DND-41 (cell line): ENCODE measurements at places on chromosomes 1 and 21.

DNA sequence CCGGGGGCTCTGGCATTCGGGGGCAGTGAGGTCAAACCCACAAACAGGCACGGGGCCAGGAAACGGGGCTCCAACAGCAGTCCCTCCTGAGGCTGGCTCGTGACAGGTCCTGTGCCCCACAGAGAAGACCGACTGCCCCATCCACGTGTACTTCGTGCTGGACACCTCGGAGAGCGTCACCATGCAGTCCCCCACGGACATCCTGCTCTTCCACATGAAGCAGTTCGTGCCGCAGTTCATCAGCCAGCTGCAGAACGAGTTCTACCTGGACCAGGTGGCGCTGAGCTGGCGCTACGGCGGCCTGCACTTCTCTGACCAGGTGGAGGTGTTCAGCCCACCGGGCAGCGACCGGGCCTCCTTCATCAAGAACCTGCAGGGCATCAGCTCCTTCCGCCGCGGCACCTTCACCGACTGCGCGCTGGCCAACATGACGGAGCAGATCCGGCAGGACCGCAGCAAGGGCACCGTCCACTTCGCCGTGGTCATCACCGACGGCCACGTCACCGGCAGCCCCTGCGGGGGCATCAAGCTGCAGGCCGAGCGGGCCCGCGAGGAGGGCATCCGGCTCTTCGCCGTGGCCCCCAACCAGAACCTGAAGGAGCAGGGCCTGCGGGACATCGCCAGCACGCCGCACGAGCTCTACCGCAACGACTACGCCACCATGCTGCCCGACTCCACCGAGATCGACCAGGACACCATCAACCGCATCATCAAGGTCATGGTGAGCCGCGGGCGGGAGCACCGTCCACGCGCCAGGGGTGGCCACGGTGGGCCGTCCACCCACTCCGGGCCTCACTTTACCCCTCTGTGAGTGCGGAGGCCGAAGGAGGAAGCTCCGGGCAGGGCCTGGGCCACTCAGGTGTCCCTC is 14.2 kb downstream of the COL6A2 start:
- DNase-seq: no peak
- H3K27ac ChIP-seq: no peak overlapping the region
- H3K4me1 ChIP-seq: no peaks in the 10 kb centered on the region

GRCh38 chr1:1206966-1207531 is 657 bp upstream of the TNFRSF18 start:
- no peak for DNase-seq
- no peak overlapping the region for H3K4me3 ChIP-seq
- peaks cover 4% of the 10 kb centered on the region for H3K27me3 ChIP-seq
- H3K36me3 ChIP-seq: no peaks in the 10 kb centered on the region

GRCh38 chr1:243471026-243471685 is 215.3 kb downstream of the SDCCAG8 start:
- no peak overlapping the region for H3K27ac ChIP-seq
- H3K4me3 ChIP-seq: no peak overlapping the region
- H3K27me3 ChIP-seq: no peaks in the 10 kb centered on the region
- no peak for DNase-seq
- no peaks in the 10 kb centered on the region; the same call in 1 of the 2 replicates for H3K36me3 ChIP-seq
- H3K4me1 ChIP-seq: peaks cover 15% of the 10 kb centered on the region

DNA sequence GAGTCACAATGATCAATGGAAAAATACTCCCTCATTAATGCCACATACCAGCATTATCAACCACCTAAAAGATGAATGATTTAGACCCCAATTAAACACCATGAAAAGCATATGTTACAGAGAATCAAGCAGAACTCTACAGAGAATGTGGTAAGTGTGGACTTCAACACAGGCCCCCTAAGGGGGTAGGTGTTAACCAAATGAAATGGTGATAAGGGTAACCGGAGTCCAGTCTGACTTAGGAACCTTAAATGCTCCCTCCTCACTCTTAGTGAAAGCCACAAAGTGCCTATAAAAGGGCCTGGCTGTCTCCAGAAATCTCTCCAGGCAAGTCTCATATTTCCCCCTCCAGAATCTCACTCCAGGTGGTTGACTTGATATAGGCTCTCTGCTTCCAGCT is 149.2 kb upstream of the FOXD3 start:
- H3K4me1 ChIP-seq: no peaks in the 10 kb centered on the region
- no peaks in the 10 kb centered on the region for H3K36me3 ChIP-seq
- no peaks in the 10 kb centered on the region for H3K27me3 ChIP-seq
- no peak overlapping the region for H3K27ac ChIP-seq

- H3K4me1 ChIP-seq: peaks cover 42% of the 10 kb centered on the region
- H3K4me3 ChIP-seq: no peak overlapping the region
These were observed 71.8 kb downstream of the NTPCR start for GRCh38 chr1:233022246-233022645.

- H3K36me3 ChIP-seq: no peaks in the 10 kb centered on the region
- no peaks in the 10 kb centered on the region for H3K27me3 ChIP-seq
- H3K4me3 ChIP-seq: no peak overlapping the region
- DNase-seq: no peak
- H3K4me1 ChIP-seq: no peaks in the 10 kb centered on the region
These were observed 387.6 kb downstream of the CAMTA1 start for GRCh38 chr1:7172804-7173203.

DNA sequence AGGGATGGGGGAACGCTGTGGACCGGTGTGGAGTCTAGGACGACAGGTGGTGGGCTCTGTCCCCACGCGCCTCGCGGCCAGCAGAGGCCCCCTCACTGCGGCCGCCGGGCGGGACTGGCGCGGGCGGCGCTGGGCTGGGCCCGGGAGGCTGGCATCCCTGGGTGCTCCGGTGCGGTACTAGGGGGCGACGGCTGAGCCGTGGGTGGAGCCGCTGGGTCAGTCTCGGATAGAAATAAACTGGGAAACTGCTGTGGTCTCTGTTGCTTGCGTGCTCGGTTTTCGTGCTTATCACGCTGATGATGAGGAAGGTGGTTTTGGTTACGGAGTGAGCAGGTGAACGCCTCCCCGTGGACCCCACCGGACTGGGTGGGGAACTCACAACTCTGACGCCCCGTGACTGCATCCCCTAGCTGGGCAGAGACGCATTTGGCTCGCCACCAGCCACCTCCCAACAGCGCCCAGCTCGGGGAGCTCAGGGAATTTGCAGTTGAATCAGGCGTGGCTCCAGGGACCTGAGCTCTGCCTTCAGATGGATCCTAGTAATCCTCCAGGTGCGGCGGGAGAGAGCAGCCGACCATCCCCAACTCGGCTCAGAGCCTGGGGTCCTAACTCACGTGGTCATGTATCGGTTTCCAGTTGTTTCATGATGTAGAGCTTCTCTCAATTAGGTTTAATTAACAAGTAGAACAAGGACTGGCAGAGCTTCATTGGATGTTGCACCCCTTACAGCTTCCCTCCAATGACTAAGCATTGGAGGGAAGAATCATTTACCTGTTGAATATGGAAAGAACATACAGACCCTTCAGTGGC is 32.1 kb downstream of the HSD17B7 start:
- H3K27ac ChIP-seq: no peak overlapping the region
- no peak overlapping the region for H3K4me3 ChIP-seq
- H3K27me3 ChIP-seq: no peaks in the 10 kb centered on the region
- no peaks in the 10 kb centered on the region for H3K4me1 ChIP-seq
- no peak for DNase-seq
- H3K36me3 ChIP-seq: no peaks in the 10 kb centered on the region

DNA sequence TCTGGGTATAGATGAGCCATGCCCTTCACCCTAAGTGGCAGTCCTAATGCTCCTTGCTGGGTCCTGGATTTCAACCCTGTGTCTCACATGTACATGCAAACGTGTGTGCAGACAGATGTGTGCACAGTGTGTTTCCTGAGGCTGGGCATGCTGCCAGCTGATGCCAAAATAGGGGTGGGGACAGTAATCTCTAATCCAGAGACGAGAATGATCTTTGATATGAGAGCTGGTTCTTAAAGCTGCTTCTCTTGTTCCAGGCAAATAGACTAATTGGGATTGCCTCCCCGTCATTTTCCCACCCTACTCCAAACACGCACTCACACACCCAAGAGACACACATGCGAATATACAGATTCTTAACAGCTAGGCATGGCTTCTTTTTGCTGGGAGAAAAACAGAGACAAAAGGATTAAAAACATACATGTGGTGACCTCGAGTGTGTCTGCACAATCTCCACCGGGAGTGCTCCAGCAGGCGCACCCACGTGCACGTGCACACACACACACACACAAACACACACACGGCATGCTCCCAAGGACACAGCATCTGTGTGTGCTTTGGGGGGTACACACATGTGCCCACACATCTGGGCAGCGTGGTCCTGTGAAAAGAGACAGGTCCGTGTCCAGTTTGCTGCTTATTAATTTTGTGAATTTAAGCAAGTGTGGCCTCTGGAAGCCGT is 102.1 kb upstream of the ZBTB40 start:
- H3K36me3 ChIP-seq: no peaks in the 10 kb centered on the region
- no peak for DNase-seq
- no peaks in the 10 kb centered on the region for H3K4me1 ChIP-seq
- H3K27ac ChIP-seq: no peak overlapping the region

DNA sequence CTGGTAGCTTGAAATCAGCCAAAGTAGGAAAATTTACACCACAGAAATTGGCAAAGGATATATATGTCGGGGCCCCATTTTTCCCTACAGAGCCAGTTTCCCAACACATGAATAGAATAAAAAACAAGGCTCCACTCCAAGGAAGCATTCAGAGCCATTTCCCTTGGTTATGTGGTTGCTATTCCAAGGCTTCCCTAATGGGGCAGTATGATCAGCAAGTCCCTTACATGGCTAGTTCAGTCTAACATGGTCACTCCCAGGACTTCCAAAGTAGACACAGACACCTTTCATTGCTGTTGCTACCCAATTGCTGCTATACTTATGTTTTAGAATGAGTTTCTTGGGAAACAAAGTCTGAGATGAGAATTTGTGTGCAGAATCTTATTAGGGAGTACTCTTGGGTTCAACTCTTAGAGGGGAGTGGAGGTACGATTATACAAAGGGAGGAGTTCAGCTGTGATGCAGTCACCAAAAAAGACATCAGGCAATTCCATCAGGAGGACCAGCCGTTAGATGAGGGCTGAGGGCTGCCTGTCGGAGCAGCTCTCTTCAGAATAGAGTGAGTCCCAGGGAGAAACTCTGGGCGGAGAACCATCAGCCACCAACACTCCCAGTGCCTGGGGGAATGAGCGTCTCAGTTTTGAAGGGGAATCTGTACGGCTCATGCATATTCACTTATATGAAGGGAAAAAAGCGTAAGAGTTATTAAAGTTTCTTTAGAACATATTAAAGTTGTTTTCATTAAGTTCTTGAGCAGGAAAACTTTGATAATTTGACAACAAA is 92.9 kb downstream of the C21orf91 start:
- DNase-seq: no peak
- H3K4me1 ChIP-seq: no peaks in the 10 kb centered on the region
- no peak overlapping the region for H3K27ac ChIP-seq
- H3K4me3 ChIP-seq: no peak overlapping the region

DNA sequence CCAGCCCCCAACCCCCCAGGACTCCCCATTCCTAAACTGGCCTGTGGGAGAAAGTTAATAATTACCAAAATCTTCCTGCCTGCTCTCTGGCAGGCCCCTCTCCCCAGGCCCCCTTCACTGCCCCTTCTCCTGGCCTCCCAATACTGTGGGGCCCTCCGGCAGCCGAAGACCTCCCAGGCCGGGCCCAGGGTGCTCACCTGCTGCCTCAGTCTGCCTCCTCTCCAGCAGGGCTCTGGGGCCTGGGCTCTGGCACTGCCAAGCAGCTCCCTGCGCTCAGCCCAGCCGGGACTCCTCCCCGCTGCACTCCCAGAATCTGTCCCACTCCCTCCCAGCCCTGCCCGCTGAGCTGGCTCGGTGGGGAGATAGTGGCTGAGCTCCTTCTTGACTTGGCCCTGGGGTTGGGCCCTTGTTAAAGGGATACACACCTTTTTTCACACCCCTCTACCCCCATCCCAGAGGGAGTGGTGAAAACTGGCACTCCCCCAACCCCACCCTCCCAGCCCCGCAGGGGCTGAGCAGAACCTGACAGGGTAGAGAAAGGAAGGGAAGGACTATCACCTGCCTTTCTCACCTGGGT is at the start of gene S100A16:
Gene S100A16, minus strand, starts transcription at position 383 of the 577 bp plus-strand sequence. CDS start 4,986 bp downstream, outside the sequence.
- H3K27me3 ChIP-seq: no peaks in the 10 kb centered on the region
- H3K4me1 ChIP-seq: no peaks in the 10 kb centered on the region
- no peak for DNase-seq
- no peak within 1 kb of the TSS for H3K27ac ChIP-seq
- no peaks in the 10 kb centered on the region for H3K36me3 ChIP-seq

- H3K27ac ChIP-seq: no peak overlapping the region
- no peaks in the 10 kb centered on the region for H3K36me3 ChIP-seq
- H3K4me1 ChIP-seq: no peaks in the 10 kb centered on the region
- no peak overlapping the region for H3K4me3 ChIP-seq
- no peak for DNase-seq
These were observed 38.3 kb downstream of the YY1AP1 start for GRCh38 chr1:155650231-155650757.

DNA sequence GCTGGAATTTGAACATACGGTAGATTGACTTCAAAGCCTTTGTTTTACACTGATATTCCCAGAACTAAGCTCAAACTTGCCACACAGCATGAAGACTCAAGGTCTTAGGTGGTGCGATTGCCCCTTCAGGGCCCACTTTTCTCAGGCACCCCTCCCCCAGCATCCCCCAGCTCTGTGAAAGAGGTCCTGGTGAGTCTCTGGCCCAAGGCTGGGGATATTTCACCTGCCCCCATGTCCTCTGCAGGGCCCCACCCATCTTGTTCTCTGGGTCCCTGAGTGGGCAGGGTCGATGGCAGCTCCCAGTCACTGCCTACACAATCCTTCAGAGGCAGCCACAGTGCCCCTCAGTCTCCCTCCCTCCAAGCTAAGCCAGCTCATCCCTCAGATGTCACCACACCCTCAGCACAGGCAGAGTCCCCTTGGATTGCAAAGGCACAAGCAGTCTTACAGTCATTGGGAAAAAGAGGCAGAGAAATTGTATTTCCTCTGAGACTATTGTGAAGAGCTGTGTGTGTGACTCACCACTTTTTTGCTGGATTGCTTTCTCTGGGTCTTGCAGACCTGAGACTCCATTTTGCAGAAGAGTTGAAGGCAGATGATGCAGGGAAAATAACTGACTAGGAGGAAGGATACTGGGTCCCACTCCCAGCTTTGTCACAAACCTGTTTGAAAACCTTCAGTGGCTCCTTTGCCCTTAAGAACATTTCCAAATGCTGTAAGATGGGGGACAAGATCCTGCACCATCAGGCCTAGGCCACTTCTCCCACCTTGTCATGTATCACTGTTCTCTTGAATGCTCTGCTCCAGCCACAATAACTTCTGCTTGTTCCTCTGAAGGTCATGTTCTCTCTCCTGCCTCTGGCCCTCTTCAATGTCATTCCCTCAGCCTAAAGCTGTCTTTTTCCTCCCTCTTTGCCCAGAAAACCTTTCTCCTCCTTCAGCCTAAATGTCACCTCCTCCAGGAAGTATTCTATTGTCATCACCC is 119.1 kb upstream of the GRIK3 start:
- H3K27me3 ChIP-seq: peaks cover 6% of the 10 kb centered on the region
- no peak for DNase-seq
- H3K4me3 ChIP-seq: no peak overlapping the region
- no peaks in the 10 kb centered on the region for H3K4me1 ChIP-seq

- peaks cover 26% of the 10 kb centered on the region for H3K4me1 ChIP-seq
- H3K36me3 ChIP-seq: no peaks in the 10 kb centered on the region
- H3K4me3 ChIP-seq: peak overlapping the region; percentile 88
- DNase-seq: no peak
These were observed 977 bp downstream of the LCA5L start for GRCh38 chr21:39444421-39445180.
